ENCODE measurements at places on chromosomes 2 and 18. TPM values are rescaled to one million over a fixed set of nuclear protein-coding genes. Genes with fewer than 3 reads are reported as not detected.

DNA sequence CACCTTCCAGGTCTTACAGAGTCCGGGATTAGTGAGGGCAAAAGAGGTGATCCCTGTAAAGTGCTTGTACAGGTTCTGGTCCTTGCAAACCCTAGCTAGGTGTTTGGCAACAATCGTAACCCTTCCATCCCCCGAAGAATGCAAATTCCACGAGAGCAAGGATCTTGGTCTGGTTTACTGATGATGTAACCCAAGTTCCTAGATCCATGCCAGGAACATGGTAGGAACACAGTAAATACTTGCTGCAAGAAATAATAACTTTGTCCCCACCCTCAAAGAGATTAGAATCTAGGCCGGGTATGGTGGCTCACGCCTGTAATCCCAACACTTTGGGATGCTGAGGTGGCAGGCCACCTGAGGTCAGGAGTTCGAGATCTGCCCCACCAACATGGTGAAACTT is 6.8 kb upstream of the NEU2 start:
- DNase-seq: no peak

GRCh38 chr2:208311321-208311720 is 45.3 kb downstream of the PIKFYVE start:
- no peak for DNase-seq

- no peak for DNase-seq
Measured at GRCh38 chr2:205858881-205859441, 176.7 kb downstream of the NRP2 start.

- DNase-seq: no peak
Measured at GRCh38 chr18:48542513-48543181, 3.8 kb downstream of the CTIF start.

DNA sequence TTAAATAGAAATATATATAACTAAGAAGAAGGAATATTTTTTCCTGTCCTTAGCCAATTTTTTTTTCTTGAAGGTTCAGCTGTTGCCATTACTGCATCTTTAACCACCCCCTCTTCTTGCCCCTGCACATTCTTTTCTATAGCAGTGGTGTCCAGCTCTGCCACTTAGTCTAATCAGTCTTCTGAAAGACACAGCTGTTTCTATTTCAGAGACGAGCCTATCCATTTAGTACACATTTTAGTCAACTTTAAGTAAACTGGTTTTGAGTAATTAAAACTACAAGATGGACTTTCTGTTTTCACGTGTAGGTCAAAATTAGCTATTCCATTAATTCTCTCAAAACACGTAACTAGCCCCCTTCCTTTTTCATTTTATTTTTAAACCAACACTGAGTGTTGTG is 21.0 kb downstream of the SPOPL start:
- no peak for DNase-seq

- no peak for DNase-seq
Measured at GRCh38 chr2:219737270-219737691, 109.9 kb downstream of the SLC4A3 start.

DNA sequence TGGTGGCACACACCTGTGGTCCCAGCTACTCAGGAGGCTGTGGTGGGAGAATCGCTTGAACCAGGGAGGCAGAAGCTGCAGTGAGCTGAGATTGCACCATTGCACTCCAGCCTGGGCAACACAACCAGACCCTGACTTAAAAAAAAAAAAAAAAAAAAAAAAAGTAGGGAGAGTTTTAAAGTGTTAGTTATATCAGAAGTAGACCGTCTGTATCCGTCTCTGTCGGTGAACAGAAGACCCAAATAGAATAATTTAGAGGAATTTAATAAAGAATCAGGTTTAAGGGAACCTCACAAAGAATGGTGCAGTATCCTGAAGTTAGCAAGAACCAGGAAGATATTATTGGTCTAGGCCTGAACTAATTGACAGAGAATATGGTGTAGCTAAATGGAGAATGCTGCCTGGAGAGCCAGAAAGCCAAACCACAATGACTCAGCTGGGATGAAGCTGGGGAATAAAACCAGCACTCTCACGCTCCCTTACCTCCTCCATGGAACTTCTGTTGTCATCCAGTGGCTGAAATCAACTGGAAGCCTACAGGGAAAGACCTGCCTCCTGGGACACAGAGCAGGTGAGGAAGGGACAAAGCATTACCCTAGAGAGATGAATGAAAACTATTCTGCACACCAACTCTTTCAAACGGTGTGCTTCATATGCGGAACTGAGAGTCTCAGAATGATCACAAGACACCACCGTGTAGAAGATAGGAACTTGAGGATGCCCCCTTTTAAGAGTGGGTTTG is 39.1 kb upstream of the PLEKHM3 start:
- no peak for DNase-seq

DNA sequence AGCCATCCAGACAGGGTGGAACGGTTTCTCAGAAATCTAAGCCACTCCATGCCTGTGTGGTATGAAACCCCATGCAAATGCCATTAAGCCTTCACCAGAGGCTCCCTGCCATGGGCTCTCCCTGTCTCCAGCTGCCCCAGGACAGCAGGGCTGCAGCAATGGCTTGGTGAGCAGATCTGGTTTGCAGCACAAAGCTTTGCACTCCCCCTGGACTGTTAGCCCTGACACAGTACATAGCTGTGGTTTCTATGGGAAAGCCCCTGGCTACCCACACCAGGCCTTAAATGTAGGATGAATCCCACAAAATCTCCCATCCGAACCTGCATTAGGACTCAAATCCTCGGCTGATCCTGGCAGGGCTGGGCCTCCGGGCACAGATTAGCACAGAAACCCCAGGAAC is 291.6 kb downstream of the TNS1 start:
- DNase-seq: no peak

- no peak for DNase-seq
Measured at GRCh38 chr2:127080938-127081755, 25.8 kb downstream of the BIN1 start.

- DNase-seq: no peak
Measured at GRCh38 chr2:189142893-189143759, 36.4 kb downstream of the COL5A2 start.

- DNase-seq: no peak
Measured at GRCh38 chr18:46464926-46465655, 191.9 kb downstream of the LOXHD1 start.

Gene FIGLA
- not detected for total RNA-seq

Gene GPBAR1
- 1.6 TPM for total RNA-seq

Gene CYP27A1
- 10.3 TPM for total RNA-seq

Gene FLACC1
- 1.3 TPM for total RNA-seq

Measured in urinary bladder (tissue), 4 donors.